ENCODE measurements at places on chromosomes 1 and 21. TPM values are rescaled to one million over a fixed set of nuclear protein-coding genes. Genes with fewer than 3 reads are reported as not detected.

The F13B gene
- not detected for polyA plus RNA-seq

The ZNF672 gene
- 29.9 TPM for polyA plus RNA-seq

The SLAMF9 gene
- polyA plus RNA-seq = not detected

The FCRL1 gene
- 2.2 TPM for polyA plus RNA-seq

The KIF17 gene
- not detected for polyA plus RNA-seq

The RER1 gene
- polyA plus RNA-seq = 164 TPM

The SPATA45 gene
- 0.70 TPM for polyA plus RNA-seq

The TAS1R1 gene
- polyA plus RNA-seq = not detected

The CLEC20A gene
- not detected for polyA plus RNA-seq

The MMP23B gene
- not detected for polyA plus RNA-seq

The A3GALT2 gene
- not detected for polyA plus RNA-seq

The RNU1-1 gene
- not detected for polyA plus RNA-seq

The LMOD1 gene
- polyA plus RNA-seq = not detected

The NADK gene
- polyA plus RNA-seq = 18.7 TPM

The AKR7A3 gene
- not detected for polyA plus RNA-seq

The VWA5B1 gene
- polyA plus RNA-seq = 0.08 TPM

The PCNX2 gene
- polyA plus RNA-seq = 3.1 TPM

The FLG gene
- polyA plus RNA-seq = not detected

The ARHGEF10L gene
- not detected for polyA plus RNA-seq

The IL10 gene
- 0.60 TPM for polyA plus RNA-seq

The TNFRSF4 gene
- polyA plus RNA-seq = 50.2 TPM

Measured in CD4-positive, CD25-positive, alpha-beta regulatory T cell (primary cell).